ENCODE measurements at places on chromosomes 16 and 17. TPM values are rescaled to one million over a fixed set of nuclear protein-coding genes. Genes with fewer than 3 reads are reported as not detected.
A peak's percentile ranks its signal among the peaks of the same experiment; 100 is the strongest.

GRCh38 chr16:69565671-69566239, at the start of gene NFAT5:
Gene NFAT5, plus strand, starts transcription at chr16:69565966. Its CDS starts 336 bp downstream, at chr16:69566302.
- peak; percentile 85 for DNase-seq

DNA sequence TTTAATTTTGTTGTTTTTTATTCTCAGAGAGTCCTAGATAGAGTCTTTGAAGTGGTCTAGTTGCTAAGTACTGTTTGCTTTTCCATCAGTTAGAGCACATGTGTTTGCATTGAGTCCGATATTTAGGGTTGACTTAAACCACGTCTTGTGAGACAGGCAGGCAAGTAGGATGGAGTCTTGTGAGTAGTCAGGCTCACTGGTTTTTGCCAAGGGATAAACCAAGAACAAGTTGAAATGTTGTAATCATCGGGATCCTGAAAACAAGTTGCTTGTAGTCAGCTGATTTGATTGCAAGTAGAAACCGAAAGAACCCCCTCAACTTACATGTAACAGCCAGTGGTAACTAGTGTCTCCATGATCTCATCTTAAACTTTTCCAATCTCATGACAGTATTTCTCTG, 17.2 kb downstream of the ATP6V0A1 start:
- no peak for DNase-seq

BAIAP3 gene
- 1.2 TPM for total RNA-seq

DNA sequence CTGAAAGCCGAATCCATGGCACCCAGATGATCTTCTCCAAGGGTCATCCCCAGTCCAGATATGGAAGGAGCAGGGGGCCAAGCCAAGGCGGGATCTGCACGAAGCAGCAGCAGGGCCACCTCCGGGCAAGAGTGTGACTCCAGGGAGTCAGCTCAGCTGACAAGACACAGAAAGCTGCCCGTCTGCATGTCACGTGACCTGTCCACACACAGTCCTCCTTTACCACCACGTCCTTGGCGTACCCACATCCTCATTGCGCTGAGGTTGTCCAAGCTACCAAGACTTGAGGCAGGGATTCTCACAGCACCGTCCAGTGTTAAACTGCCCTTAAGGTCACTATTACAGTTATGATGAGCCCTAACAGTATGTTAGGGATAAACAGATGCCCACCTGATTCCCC, 11.3 kb upstream of the CYTH1 start:
- DNase-seq = no peak

- no peak for DNase-seq
These were observed 14.4 kb downstream of the RIPOR1 start for GRCh38 chr16:67543036-67543435.

PRAC1 gene
- total RNA-seq = not detected

GRCh38 chr17:31744511-31744951, 114.5 kb downstream of the COPRS start:
- no peak for DNase-seq

DNA sequence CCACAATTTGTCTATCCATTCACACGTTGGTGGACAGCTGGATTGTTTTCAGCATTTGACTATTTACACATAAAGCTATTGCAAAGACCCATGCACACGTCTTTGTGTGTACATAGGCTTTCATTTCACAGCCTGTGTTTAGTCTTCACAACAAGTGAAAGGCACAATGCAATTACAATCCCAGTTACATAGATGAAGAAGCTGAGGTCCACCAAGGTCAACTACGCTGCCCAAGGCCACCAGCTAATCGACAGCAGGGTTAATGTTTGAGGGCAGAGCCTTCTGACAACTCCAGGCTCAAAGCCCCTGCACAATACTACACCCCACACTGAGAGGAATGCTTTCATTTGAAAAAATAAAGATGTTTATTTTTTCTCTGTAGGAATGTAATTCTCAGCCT, 93.6 kb upstream of the CDH13 start:
- no peak for DNase-seq

PHOSPHO1 gene
- total RNA-seq = 3.2 TPM

LGALS9B gene
- total RNA-seq = not detected

DNA sequence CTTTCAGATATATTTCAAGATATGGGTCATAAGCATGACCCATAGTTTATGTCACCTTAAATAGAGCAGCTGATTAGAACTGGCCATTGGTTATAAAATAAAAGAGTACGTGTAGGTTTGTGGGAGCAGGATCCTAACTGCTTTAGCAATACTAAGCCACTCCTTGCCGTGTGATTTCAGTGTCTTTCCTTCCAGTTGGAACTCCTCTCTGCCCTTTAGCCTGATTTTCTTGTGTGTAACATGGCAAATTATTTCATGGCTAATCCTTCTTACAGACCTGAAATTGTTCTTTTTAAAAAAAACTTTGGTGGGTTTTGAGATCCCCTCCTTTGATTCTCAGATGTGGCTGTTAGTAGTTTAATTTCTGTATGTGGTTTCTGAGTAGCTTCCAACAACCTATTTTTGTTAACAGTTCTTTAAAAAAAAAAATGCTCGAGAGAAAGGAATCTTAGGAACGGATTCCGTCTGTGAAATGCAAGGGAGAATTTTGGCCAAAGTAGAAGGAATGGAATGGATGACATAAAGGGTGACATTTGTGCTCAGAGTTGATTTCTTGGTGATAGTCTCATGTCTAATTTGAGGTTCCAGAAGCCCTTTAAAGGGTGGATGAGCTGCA, 39.9 kb downstream of the DHRS7B start:
- no peak for DNase-seq

Data from Daoy (cell line).